CD8-positive, alpha-beta memory T cell (primary cell): ENCODE measurements at places on chromosomes 4 and X. TPM values are rescaled to one million over a fixed set of nuclear protein-coding genes. Genes with fewer than 3 reads are reported as not detected.

- no peaks in the 10 kb centered on the region for H3K4me1 ChIP-seq
- DNase-seq, result no peak
- no peaks in the 10 kb centered on the region for H3K36me3 ChIP-seq
- H3K4me3 ChIP-seq, result no peak overlapping the region
- no peaks in the 10 kb centered on the region for H3K27me3 ChIP-seq
Observed at GRCh38 chrX:95640226-95640625, 1044.4 kb upstream of the DIAPH2 start.

GRCh38 chrX:23826653-23827052 lies 43.7 kb downstream of the SAT1 start:
- DNase-seq, result no peak
- H3K36me3 ChIP-seq, result no peaks in the 10 kb centered on the region
- H3K27me3 ChIP-seq, result no peaks in the 10 kb centered on the region

GRCh38 chr4:119050527-119051090 lies 85.0 kb upstream of the MYOZ2 start:
- H3K36me3 ChIP-seq, result no peaks in the 10 kb centered on the region
- no peaks in the 10 kb centered on the region for H3K4me1 ChIP-seq
- no peak overlapping the region for H3K27ac ChIP-seq
- no peaks in the 10 kb centered on the region for H3K27me3 ChIP-seq
- no peak for DNase-seq

- DNase-seq, result no peak
- H3K27me3 ChIP-seq, result no peaks in the 10 kb centered on the region
- no peaks in the 10 kb centered on the region for H3K4me1 ChIP-seq
- H3K4me3 ChIP-seq, result no peak overlapping the region
- no peak overlapping the region for H3K27ac ChIP-seq
Observed at GRCh38 chr4:15262396-15262795, 165.4 kb upstream of the C1QTNF7 start.

DNA sequence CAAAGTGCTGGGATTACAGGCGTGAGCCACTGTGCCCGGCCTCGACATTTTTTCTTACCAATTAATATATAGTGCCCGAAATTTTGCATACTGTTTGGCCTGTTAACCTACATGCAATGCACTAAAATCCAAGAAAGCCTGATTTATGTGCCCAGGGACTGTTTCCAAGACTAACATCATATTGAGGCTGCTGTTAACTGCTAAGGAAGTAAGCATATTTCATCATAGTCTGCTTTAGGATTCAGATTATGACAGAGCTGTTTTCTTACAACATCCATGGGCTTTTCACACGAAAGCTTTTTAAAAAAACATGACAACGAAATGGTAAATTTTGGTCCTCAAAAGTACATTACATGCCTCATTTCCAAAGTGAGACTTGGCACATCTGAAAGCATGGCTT lies 84.4 kb downstream of the STOX2 start:
- H3K4me1 ChIP-seq, result no peaks in the 10 kb centered on the region
- H3K4me3 ChIP-seq, result no peak overlapping the region
- DNase-seq, result no peak
- H3K27me3 ChIP-seq, result no peaks in the 10 kb centered on the region

GRCh38 chrX:133250184-133251100 lies 32.3 kb upstream of the TFDP3 start:
- no peak overlapping the region for H3K4me3 ChIP-seq
- H3K36me3 ChIP-seq, result no peaks in the 10 kb centered on the region
- no peaks in the 10 kb centered on the region for H3K4me1 ChIP-seq
- DNase-seq, result no peak
- no peak overlapping the region for H3K27ac ChIP-seq

GRCh38 chr4:111979921-111980320 lies 165.3 kb upstream of the FAM241A start:
- H3K36me3 ChIP-seq, result no peaks in the 10 kb centered on the region
- DNase-seq, result no peak
- H3K4me3 ChIP-seq, result no peak overlapping the region
- no peaks in the 10 kb centered on the region for H3K27me3 ChIP-seq
- H3K27ac ChIP-seq, result no peak overlapping the region
- no peaks in the 10 kb centered on the region for H3K4me1 ChIP-seq

DNA sequence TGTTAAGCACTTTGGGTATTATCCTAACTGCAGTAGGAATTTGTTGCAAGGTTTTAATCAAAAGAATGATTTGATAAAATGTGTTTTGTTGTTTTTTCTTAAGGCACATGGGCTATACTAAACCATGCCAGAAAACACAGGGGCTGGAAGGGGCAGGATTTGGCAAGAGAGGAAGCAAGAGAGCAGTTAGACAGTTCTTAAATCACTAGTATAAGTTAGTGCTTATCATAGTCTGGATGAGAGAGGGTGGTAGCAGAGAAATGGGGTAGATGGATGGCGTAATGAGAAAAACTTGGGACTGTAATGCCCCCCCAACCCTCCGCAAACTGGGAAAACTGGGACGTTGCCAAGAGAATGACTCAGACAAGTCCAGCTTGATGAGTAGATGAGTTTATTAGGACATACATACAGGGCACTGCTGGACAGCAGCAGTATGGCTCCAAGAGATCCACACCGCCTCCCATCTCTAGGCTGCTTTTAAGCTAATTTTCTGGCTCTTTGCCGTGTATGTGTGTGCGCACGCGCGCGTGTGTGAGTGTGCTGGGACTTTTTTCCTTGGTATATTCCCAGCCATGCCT lies 151.5 kb downstream of the PDLIM5 start:
- DNase-seq, result no peak
- H3K27ac ChIP-seq, result no peak overlapping the region
- no peaks in the 10 kb centered on the region for H3K27me3 ChIP-seq
- H3K36me3 ChIP-seq, result no peaks in the 10 kb centered on the region

- H3K4me1 ChIP-seq, result no peaks in the 10 kb centered on the region
- H3K4me3 ChIP-seq, result no peak overlapping the region
- no peaks in the 10 kb centered on the region for H3K36me3 ChIP-seq
- H3K27ac ChIP-seq, result no peak overlapping the region
- no peak for DNase-seq
Observed at GRCh38 chr4:73275318-73275654, 16.7 kb upstream of the ANKRD17 start.

DNA sequence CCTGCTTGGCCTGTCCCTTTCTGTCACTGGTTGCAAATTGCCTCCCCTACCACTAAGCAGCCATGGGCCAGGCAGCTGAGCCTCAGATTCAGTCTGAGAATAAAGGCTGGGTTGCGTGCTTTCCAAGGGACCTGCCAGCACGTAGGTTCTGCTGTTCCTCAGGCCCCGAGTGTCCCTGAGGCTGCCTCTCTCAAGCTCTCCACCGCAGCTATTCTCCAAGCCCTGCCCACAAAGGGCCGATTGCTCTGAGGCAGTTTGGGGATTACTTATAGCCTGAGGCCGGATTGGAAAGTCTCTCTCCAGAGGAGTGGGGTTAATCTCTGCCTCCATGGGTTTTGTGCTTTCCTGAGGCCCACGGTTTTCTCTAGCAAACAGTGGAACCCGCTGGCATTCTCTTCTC lies 590.7 kb downstream of the BCOR start:
- no peaks in the 10 kb centered on the region for H3K36me3 ChIP-seq
- no peaks in the 10 kb centered on the region for H3K27me3 ChIP-seq
- no peak overlapping the region for H3K4me3 ChIP-seq
- peaks cover 4% of the 10 kb centered on the region for H3K4me1 ChIP-seq

- no peak overlapping the region for H3K4me3 ChIP-seq
- no peaks in the 10 kb centered on the region for H3K27me3 ChIP-seq
- no peak for DNase-seq
Observed at GRCh38 chrX:133878710-133879109, 106.7 kb downstream of the GPC3 start.

DNA sequence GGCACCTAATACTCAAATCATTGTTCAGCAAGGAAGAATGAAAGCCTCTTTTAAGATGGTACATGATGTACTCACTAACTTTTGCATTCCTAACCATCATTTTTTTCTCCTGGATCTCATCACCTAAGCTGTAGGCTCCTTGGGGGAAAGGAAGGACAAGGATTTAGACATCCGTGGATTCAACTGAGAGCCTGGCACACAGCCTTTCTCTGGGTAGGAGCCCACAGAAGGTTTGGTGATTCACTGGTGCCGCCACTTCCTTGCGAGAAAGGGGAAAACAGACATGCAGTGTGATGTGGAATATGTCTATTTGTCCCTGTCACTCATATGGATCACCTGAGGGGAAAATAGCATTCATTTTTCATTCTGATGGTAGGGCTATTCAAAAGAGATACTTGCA lies 147.3 kb downstream of the PCDH7 start:
- DNase-seq, result no peak
- H3K27me3 ChIP-seq, result no peaks in the 10 kb centered on the region
- H3K4me3 ChIP-seq, result no peak overlapping the region
- no peaks in the 10 kb centered on the region for H3K36me3 ChIP-seq

DNA sequence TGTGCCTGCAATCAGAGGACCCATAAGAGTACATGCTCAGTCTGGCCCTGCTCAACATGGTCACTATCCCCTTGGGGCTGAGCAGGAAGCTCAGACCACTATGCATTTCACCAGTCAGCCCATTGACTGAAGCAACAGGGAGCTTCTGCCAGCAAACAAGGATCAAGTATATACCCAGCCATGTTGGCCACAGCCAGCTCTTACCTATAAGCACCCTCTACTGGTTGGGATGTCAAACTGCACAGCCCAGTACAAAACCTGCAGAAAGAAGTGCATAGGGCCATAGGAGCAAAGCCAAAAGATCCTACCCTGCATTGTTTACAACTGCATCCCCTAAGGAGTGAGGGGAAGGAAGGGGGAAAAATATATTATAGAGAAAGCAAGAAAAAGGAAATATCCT lies 214.4 kb upstream of the CPEB2 start:
- H3K27me3 ChIP-seq, result no peaks in the 10 kb centered on the region
- no peaks in the 10 kb centered on the region for H3K36me3 ChIP-seq
- DNase-seq, result no peak
- H3K4me1 ChIP-seq, result no peaks in the 10 kb centered on the region

- H3K36me3 ChIP-seq, result no peaks in the 10 kb centered on the region
- peaks cover 22% of the 10 kb centered on the region for H3K27me3 ChIP-seq
- DNase-seq, result no peak
- peaks cover 9% of the 10 kb centered on the region for H3K4me1 ChIP-seq
- peak within 1 kb of the TSS; percentile 19 for H3K4me3 ChIP-seq
- H3K27ac ChIP-seq, result no peak within 1 kb of the TSS
Observed at GRCh38 chr4:109302361-109303139, at the start of gene COL25A1. Gene COL25A1, minus strand, starts transcription at chr4:109302658.

DNA sequence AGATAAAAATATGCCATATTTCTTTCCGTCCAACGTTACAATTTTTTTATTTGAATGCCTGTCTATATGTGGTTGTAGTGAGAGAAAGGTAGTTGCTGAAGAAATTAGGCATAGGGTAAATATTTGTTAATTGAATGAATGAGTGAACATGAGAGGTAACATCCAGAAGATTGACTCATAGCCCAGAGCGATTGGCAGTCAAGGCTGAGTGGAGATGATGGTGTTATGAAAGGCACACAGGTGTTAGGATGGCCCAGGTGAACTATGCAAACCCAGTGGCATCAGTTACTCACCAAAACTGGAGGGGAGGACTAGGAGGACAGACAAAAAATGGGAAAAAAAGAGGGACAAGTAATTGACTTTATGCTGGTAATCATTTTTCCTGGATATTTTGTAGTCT lies 31.7 kb upstream of the SPRY1 start:
- no peaks in the 10 kb centered on the region for H3K36me3 ChIP-seq
- no peaks in the 10 kb centered on the region for H3K4me1 ChIP-seq
- H3K27ac ChIP-seq, result no peak overlapping the region
- H3K27me3 ChIP-seq, result no peaks in the 10 kb centered on the region

- no peak for DNase-seq
- H3K27me3 ChIP-seq, result no peaks in the 10 kb centered on the region
- H3K36me3 ChIP-seq, result no peaks in the 10 kb centered on the region
- no peak overlapping the region for H3K27ac ChIP-seq
- H3K4me3 ChIP-seq, result no peak overlapping the region
Observed at GRCh38 chrX:25105221-25105620, 89.5 kb upstream of the ARX start.

DNA sequence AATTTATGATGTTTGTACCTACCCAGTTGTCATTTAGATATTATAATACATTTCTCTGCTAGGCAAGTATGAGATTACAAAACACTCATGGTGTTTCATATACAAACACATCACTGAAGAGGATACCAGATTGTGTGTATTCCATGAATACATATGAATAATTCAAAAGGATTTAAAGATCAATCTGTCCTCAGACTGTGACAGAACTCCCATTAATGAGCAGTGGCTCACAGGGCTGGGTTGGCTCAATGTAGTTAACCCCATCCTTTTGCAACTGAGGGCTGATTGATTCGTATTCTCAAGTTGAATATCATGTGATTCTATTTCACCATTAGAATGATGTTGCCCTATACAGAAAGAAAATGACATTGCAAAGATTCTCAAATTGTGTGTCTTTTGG lies 79.6 kb upstream of the SPANXN2 start:
- H3K27me3 ChIP-seq, result no peaks in the 10 kb centered on the region
- no peak overlapping the region for H3K4me3 ChIP-seq
- H3K4me1 ChIP-seq, result no peaks in the 10 kb centered on the region
- no peak for DNase-seq
- no peaks in the 10 kb centered on the region for H3K36me3 ChIP-seq

DNA sequence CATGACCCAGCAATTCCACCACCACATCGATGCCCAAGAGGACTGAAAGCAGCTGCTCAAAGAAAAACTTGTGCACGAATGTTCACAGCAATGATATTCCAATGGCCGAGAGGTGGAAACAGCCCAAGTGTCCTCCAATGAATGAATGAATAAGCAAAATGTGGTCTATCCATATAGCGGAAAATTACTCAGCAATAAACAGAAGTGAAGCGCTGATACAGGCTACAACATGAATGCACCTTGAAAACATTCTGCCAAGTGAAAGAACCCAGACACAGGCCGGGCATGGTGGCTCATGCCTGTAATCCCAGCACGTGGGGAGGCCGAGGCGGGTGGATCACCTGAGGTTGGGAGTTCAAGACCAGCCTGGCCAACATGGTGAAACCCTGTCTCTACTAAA lies 5.2 kb upstream of the SLC2A9 start:
- H3K4me1 ChIP-seq, result no peaks in the 10 kb centered on the region
- no peak overlapping the region for H3K4me3 ChIP-seq
- H3K27me3 ChIP-seq, result no peaks in the 10 kb centered on the region
- H3K27ac ChIP-seq, result no peak overlapping the region
- DNase-seq, result no peak
- H3K36me3 ChIP-seq, result no peaks in the 10 kb centered on the region

DNA sequence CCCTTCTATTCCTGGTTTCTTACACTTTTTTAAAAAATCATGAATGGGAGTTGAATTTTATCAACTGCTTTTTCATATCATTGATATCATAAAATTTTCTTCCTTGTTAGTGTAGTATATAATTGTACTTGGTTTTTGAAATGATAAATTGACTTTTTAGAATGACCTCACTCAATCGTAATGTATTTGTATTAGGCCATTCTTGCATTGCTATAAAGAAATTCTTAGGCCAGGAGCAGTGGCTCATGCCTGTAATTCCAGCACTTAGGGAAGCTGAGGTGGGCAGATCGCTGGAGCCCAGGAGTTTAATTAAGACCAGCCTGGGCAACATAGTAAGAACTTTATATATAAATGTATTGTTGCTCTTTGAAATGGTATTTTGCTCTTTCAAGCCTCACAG lies 6.3 kb downstream of the EXOC1 start:
- H3K36me3 ChIP-seq, result peaks cover 4% of the 10 kb centered on the region
- no peak overlapping the region for H3K27ac ChIP-seq
- H3K27me3 ChIP-seq, result no peaks in the 10 kb centered on the region
- DNase-seq, result no peak
- H3K4me3 ChIP-seq, result no peak overlapping the region

GYPE gene
- 2.9 TPM for total RNA-seq

HERC5 gene
- 7.0 TPM for total RNA-seq

FABP2 gene
- total RNA-seq, result not detected

HTRA3 gene
- total RNA-seq, result not detected

WNK3 gene
- total RNA-seq, result 0.13 TPM

SLC49A3 gene
- total RNA-seq, result 1.1 TPM

TBC1D9 gene
- 0.46 TPM for total RNA-seq

SLC10A4 gene
- not detected for total RNA-seq

LANCL3 gene
- total RNA-seq, result 0.49 TPM

ZNF711 gene
- total RNA-seq, result 0.07 TPM
